ENCODE measurements at places on chromosomes 7 and 10.

DNA sequence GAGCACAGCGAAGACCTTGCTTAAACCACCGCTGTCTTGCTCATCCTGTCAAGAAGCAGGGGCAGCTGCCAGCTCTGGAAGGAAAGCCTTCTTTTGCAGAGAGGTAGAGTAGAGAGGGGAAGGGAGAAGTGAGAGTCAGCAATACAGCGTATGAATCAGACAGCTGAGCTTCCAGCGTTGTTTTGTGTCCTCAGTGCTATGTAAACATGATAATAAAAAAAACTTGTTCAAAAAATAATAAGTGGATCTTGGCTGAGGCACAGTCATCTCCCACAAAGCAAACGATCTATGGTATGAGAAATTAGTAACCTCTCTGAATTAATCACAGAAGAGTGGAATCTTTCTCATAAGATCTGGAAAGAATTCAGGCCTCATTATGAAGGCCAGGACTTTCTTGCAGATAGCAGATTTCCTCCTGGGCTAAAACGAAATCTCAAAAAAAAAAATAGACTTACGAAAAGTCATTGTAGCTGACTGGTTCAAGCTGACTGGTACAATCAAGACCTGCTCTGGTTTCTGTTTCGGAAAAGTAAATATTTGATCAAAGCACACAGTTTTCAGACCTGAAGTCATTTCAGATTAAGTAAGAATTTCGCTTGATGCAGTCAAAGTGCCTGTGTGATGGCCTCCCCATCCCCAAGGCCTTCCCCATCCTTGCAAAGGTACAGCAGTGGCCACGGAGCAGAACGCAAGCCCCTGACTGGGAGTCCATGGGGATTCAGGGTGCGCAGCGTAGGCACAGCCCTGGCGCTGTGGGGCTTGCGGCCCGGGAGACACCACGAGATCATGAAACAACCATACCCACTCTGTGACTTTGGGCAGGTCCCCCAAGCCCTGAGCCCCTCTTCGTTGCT is 29.4 kb downstream of the CHST15 start:
- peak; percentile 70 for DNase-seq

DNA sequence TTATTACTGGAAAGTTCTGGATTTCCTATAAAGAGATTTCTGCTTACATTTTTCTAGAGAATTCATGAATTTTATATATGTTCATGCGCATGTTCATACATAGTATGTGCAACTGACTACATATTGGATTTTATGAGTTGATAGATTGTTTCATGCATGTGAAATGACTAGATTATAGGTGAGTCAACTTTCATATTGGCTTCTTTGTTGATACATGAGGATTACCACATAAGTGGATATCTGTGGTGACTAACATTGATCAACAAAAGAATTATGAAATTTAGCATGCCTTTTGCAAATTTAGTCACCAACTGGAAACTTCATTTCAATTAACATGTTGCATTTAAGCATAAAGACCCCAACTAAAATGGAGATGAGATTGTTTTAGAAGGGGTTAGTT is 99.0 kb downstream of the GNAT3 start:
- DNase-seq: no peak

GRCh38 chr7:157019718-157020451 is 9.4 kb upstream of the MNX1 start:
- no peak for DNase-seq

DNA sequence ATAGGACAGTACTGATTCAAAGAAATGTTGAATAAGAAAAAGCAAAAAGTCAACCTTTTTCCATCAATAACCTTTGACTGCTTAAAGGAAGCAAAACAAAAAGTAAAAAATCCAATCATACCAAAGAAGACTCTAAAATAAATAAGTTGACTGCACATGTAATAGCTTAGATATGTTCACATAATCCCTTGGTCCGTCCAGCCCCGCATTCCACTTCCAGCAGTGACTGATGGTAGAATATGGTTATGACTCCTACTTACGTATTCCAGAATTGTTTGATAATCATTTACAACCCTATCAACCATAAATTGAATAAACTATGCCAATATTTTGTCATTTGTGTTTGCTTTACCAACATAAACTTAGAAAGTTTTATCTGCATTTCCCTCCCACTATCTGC is 77.9 kb downstream of the CTNNA3 start:
- DNase-seq: no peak

Data from Ammon's horn (tissue), 1 donor.